ENCODE measurements at places on chromosomes 2 and 18.

DNA sequence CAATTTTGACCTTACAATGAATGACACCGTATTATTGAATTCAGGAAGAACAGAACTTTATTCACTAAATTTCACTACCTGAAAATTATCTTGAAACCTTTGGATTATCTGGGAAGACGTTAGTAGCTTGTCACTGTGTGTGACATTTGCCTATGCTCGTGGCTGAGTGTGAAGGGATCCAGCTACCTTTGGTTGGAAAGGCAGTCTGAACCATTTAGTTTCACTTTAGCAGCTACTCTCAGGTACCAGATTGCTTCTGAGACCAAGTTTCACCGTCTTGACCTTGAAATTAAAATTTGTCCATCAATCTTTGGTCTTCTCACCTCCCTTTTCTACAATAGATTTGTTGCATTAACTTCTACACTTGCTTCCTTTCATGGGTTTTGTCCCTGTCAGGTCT, 637.5 kb downstream of the MBD2 start:
- no peak for DNase-seq

DNA sequence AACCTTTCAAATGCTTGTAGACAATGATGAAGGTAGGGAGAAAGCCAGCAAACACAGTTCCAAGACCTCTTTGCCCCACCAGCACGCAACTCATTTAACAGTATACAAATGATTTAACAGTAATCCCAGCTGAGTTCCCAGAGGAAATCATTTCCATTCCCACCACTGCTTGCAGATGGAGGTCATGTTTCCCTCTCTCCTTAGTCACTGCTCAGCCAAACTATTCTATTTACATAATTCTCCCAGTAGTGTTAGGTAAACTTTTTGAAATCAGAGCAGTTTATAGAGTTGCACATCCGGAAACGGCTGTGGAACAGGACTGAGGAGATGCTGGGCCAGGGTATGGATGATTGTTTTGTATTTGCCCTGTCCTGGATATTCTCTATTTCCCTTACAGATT, 328.5 kb downstream of the FIGN start:
- no peak for DNase-seq

GRCh38 chr18:9039441-9040071, 62.9 kb upstream of the NDUFV2 start:
- DNase-seq, result no peak

- no peak for DNase-seq
Measured at GRCh38 chr18:76713432-76713831, 108.9 kb upstream of the ZNF236 start.

GRCh38 chr2:36797324-36798070, 101.0 kb downstream of the VIT start:
- DNase-seq, result no peak

- DNase-seq, result no peak
Measured at GRCh38 chr2:196609806-196610205, 29.7 kb upstream of the CCDC150 start.

- DNase-seq, result no peak
Measured at GRCh38 chr2:31287654-31288053, 53.7 kb downstream of the EHD3 start.

DNA sequence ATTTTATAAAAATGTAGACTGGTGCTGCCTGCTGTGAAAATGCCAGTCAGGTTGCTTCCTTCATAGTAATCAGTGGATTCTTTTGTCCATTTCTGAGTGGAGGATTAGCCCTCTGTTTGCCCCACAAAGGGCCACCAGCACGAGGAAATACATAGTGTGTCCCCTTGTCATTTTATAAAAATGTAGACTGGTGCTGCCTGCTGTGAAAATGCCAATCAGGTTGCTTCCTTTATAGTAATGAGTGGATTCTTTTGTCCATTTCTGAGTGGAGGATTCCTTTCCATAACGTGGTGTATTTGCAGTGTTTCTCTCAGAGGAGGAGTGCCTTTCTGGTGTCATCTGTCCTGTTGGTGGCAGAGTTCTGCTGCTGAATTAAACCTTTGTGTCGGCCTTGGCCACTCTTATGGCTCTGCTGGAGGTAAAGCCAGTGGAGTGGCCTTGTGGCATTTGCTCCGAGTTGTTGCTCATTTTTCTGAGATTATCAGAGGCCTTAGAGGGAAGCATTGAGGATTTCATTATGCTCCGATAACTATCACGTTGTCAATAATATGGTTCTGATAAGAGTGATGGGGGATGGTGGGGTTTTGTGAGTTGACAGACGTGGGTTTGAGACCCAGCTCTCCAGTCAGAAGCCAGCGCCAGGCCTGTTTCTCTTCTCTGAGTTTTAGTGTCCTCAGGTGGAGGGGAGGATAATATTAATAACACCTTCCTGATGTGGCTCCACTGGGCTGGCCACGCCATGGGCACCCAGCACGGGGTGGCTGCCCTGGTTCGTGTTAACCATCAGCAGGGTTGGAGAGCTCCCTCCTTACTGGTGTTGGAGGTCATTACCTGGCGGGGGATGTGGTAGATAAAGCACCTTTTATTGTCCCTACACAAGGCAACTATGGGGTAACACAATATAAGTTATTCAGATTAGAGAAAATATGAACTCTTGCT, 96.6 kb downstream of the NEDD4L start:
- no peak for DNase-seq

DNA sequence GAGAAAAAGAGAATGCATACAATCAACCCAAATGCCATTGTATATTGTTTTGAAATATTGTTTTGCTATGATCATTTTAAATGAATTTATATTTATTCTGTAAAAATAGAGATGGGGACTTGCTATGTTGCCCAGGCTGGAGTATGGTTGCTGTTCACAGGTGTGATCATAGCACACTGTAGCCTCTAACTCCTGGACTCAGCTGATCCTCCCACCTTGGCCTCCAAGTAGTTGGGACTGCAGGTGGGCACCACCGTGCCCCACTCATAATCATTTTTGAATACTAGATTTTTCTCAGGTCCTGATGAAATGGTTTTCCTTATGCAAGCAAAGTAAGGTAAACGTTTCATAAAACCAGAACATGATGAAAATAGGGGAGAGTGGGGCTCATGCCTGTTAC, 46.3 kb downstream of the TMEM17 start:
- no peak for DNase-seq

DNA sequence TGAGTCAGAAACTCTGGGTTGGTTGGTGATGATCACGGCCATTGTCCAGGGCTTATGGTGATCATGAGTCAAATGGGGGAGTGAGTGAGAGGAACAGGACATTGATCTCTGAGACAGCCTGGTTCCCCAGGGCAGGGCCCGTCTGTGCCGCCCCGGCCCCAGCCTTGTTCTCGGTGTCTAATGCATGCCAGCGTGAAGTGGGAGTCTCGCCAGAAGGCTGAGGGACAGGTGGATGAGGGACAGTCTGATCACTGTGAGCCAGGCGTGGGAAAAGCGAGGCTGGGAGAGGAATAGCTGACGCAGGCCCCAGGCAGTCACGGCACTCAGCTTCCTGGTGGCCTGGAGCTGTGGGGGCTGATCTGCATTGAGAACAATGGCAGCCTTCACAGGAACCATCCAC, 208.3 kb upstream of the HDAC4 start:
- no peak for DNase-seq
